RKO (cell line): ENCODE measurements at places on chromosomes 2 and 18.

DNA sequence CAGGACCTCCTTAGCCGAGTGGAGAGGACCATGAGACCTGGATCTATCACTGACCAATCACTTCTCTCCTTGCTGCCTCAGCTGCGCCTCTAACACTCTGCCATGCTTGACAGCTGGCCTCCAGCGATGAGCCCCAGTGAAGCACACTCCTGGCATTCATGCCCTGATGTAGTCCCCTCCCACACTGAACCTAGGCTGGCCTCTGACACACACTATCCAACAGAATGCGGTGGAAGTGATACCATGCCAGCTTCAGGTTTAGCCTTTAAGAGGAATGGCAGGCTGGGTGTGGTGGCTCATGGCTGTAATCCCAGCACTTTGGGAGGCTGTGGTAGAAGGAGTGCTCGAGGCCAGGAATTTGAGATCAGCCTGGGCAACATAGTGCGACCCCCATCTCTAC lies 73.7 kb upstream of the LAPTM4A start:
- no peak for DNase-seq

DNA sequence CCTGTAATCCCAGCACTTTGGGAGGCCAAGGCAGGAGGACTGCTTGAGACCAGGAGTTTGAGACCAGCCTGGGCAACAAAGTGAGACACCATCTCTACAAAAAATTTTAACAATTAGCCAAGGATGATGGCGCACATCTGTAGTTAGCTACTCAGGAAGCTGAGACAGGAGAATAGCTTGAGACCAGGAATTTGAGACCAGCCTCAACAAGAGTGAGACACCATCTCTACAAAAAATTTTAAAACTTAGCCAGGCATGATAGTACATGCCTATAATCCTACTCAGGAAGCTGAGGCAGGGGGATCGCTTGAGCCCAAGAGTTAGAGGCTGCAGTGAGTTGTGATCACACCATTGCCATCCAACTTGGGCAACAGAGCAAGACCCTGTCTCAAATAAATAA lies 7.0 kb downstream of the MEMO1 start:
- no peak for DNase-seq

- no peak for DNase-seq
Observed at GRCh38 chr2:15354596-15355366, 206.4 kb downstream of the NBAS start.

- no peak for DNase-seq
Observed at GRCh38 chr2:149931486-149931885, 343.9 kb upstream of the MMADHC start.

GRCh38 chr18:3693410-3693809 lies 243.4 kb downstream of the TGIF1 start:
- DNase-seq = no peak
